ENCODE measurements at places on chromosomes 12 and 14.

GRCh38 chr14:90276646-90277367 lies 20.5 kb downstream of the PSMC1 start:
- DNase-seq = no peak

DNA sequence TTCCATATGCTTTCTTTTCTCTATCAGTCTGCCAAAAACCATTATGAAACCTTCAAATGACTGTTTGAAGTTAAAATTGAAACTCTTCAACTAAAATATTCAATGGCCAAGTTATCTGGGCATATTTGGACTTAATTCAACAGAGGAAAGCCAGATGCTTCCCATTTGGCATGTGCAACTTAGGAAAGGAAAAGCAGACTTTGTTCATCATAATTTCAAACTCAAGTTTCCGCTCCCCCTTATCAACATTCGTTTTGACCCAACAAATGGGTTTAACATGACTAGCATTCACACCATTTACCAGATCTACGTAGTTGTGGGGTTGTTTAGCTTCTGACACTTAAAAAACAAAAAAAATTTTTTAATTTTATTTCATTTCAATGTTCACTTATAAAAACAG lies 75.7 kb downstream of the PLEKHG7 start:
- DNase-seq = no peak

DNA sequence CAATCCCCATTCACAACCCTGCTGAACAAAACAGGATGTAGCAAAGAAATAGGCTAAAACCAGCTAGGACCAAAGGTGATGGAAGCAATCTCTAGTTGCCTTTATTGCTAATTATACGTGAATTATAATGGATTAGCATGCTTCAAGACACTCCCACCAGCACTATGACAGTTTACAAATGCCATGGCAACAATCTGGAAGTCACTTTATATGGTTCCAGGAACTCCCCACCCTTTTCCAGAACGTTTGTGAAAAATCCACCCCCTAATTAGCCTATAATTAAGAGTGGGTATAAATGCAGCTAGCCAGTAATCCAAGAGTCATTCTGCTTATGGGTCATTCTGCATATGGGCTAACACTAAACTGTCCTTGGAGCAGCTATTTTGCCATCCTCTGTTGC lies 328.7 kb downstream of the FLRT2 start:
- no peak for DNase-seq

DNA sequence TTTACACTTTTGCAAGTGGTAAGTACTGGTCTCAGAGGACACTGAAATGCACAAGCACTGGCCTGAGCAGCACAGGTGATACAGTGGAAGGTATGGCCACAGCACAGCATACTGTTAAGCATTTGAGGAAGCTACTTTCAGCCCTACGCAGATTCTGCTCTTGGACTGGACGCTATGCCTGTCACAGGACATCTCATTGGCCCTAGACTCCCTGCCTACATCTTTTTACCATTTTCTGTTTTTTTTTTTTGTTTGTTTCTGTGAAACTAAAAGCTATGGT lies 144.2 kb upstream of the ABCD2 start:
- DNase-seq = no peak

- no peak for DNase-seq
Observed at GRCh38 chr14:103436533-103436932, 51.3 kb downstream of the MARK3 start.

GRCh38 chr14:89954070-89955021 lies at the start of gene EFCAB11:
Gene EFCAB11 (minus strand): TSS chr14:89954730. CDS start chr14:89954660, 70 bp downstream.
- DNase-seq = peak; percentile 99

DNA sequence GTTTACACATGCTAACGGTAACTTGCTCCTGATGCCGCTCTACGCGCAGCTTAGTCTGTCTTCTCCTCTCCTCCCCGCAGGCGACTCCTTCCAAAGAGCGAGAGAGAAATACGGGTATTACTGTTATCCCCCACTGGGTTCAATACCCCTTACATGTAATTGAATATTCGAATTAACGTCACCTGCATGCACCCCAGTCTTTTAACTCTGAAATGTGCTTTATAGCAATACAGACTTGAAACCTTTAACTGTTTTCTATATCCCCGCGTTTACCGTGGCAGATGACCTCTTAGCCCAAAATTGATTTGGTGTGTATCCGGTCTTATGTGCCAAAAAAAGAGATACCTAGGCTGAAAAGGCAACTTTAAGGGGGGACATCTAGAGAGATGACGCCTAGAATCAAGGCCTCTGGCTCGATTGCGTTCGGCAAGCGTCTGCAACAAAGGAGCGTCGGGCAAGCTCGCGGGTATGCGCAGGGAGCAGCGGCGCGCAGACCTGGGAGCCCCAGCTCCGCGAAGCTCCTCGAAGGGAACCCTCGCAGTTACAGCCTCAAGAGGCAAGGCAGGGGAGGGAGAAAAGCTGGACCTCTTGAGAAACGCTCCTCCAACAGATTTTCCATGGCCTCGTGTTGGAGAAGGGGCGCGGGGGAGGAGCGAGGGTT lies 6.8 kb upstream of the FOXG1 start:
- DNase-seq = no peak

GRCh38 chr14:58243790-58244555 lies 670 bp upstream of the PSMA3 start:
- DNase-seq = peak; percentile 48

GRCh38 chr12:92144631-92145480 lies 790 bp downstream of the BTG1 start:
- peak; percentile 39 for DNase-seq

DNA sequence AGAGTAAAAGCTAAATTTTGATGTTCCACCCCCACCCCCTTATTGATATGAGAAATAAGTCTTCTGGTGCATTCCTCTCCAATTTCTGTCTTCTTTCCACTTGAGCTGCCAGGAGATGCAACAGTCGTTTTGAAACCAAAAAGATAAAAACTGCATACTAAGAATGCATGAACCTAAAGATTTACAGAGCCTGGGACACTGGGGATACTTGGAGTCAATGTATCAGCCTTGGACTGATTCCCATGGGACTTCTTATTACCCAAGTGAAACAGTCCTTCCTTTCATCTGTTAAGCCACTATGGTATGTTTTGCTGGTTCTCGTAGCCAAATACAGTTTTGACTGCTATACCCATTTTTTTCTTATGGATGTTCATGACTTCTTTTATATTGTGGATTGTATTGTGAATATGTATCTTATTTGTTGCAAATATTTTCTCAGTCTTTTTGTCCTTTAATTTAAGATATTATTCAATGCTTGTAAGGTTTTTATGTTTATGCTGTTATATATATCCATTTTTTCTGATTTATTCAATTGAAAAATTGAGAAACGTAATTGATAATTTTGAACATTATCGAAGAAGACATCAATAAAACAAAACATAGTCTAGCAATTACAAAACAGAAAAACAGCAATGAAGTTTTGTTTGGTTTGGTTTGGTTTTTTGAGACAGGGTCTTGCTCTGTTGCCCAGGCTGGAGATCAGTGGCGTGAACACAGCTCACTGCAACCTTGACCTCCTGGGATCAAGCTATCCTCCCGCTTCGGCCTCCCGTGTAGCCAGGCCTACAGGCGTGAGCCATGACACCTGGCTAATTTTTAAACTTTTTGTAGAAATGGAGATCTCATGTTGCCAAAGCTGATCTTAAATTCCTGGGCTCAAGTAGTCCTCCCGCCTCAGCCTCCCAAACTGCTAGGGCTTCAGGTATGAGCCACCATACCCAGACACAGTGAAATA lies 85.4 kb upstream of the ETV6 start:
- DNase-seq = no peak

- DNase-seq = no peak
Observed at GRCh38 chr12:122174155-122174845, at the start of gene IL31. Gene IL31 (minus strand): TSS chr12:122174221. CDS start chr12:122174172, 49 bp downstream.

DNA sequence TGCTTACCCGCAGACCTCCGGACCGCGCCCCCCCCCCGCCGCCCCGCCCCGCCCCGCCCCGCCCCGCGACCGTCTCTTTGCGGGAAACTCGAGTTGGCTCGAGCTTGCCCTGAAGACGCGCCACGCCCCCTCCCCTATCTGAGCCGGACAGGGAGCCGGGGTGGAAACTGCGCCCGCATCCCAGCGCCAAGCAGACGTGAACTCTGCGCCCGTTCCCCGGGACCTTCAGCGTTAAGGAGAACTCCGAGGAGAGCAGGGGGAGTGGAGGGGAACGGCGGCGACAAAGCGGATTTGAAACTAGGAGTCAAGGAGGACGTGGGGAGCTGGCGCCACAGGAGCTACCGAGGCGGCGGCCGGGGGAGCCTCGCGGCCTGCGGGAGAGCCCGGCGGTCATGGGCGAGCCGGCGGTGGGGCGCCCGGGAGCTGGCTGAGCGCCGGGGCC lies at the start of gene KCNK13:
TSS of gene KCNK13 (plus strand) at position 310 of the 442 bp plus-strand sequence. CDS start 212 bp downstream, outside the sequence.
- DNase-seq = no peak

DNA sequence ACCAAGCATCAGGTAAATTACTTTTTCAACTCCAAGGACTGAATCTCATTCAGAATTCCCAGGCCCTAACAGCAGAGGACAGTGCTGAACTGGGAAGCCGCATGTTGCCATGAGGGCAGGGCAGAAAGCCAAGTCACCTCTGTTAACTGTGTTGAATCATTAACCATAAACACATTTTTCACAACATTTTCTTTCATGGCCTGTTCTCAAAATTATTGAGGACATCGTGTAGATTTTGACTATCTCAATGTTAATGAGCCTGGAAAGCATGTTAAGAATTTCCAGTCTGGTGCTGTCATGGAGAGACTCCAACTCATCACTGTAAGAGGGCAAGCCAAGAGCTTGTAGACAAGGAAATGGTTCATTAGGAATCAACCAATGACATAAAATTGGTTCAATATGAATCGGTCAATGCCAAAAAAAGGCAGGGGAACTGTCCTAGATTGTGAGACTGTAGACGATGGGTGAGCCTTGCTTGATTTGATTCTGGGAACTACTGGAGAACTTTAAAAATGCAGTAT lies 33.7 kb downstream of the CPM start:
- DNase-seq = no peak

GRCh38 chr14:24241829-24242443 lies 487 bp downstream of the TINF2 start:
- peak; percentile 22 for DNase-seq

DNA sequence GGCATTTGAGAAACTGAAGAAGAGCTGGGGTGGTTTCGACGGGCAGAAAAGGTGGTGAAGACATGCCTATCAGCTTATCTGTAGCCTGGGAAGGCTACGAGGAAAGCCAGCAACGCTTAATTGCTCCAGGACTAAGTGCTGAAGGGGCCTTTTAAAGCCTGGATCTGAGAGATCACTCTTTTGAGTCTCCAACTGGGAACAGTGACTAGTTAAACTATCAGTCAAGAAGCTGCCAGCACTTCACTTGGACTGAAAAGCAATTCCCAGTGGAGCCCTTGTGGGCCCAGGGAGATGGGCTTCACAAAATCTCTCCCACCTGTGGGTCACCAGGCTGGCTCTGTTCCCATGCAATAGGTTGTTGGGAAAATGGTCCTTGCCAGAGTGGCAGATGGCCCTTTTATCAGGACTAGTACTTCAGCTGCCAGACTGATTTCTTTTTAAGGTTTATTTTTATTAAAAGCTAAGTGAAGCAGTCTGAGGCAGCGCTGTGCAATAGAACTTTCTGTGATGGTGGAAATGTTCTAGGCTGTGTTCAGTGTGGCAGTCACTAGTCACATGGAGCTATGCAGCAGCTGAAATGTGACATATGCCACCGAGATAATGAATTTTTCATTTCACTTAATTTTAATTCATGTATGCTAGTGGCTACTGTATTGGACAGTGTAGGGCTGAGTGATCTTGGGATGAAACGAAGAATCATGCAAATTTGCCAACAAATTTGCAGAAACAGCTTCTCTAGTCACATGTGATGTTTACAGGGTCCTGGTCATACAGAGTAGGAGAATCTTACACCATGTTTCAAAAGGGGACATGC lies 276.8 kb downstream of the PCNX1 start:
- no peak for DNase-seq

DNA sequence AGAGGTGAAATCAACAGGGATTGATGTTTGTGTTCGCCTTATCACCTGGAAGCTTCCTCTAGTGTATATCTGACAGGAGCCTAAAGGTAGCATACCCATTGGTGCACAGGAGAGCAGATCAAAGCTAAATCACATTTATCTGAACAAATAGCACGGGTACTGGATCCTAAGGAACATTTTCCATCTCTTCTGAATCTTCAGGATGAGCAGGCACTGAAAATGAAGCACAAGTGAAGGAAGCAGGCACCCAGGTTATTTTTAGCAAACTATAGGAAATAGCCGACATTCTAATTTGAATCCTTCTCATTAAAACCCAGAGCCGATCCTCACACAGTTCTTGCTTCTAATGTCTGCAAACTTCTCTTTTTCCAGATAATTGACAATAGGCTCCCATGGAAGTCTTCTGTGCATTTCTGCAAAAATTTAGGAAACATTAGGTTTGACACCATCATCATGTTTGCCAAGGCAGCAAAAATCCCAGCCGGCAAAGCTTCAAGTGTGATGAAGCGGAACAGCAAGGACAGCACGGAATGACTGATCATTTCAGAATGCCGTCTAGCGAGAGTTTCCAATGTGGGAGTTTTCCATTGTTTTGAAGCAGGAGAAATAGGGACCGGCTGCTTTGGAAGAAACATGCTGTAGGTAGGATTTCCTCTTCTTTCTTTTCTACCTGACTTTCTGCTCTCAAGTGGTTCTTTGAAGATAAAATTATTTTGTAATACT lies 24.3 kb upstream of the RGS6 start:
- no peak for DNase-seq

GRCh38 chr12:9372202-9372601 lies 164.0 kb upstream of the PZP start:
- DNase-seq = peak; percentile 59

DNA sequence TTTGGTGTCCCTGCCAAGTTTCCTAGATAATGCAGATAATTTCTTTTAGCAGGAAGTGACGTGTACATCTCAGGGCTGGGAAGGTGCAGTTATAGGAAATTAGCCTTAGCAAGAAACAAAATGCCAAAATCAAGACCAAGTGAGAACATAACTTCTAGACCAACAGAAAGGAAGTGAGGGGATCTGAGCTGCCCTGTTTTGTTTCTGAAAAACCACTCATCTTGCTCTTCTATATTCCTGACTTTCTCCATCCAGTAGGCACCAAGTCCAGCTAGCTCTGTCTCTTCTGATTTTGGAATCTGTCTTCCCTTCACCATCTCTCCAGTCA lies 23.9 kb upstream of the DUSP6 start:
- DNase-seq = no peak

GRCh38 chr14:39395555-39396254 lies 36.5 kb downstream of the FBXO33 start:
- no peak for DNase-seq

GRCh38 chr14:23447361-23448350 lies 12.2 kb upstream of the MYH7 start:
- DNase-seq = no peak

DNA sequence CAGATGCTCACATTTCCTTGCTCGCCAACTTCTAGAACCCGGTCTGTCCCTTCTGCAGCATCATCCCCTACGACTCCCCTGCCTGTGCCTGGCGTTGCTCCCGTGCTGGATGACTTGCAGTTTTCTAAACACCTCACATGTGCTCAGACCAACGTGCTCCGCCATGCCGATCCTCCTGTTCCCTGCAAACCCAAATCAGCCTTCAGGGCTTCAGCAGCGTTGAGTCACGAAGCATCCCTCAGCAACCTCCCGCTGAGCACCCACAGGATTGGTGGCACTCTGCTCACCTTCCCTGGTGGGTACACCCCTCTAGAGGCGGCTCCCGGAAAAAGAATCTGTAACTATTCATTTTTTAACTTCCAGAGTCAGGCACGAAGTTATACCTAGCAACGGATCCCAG lies 2.8 kb upstream of the PIWIL1 start:
- no peak for DNase-seq
